NCI-H146 (cell line): ENCODE measurements at places on chromosomes 1 and 21.

- DNase-seq = no peak
Observed at GRCh38 chr1:210801501-210801900, 332.4 kb downstream of the KCNH1 start.

GRCh38 chr21:31394309-31394708 is 50.2 kb upstream of the TIAM1 start:
- no peak for DNase-seq

- no peak for DNase-seq
Observed at GRCh38 chr1:199151634-199152425, 513.0 kb downstream of the PTPRC start.

- DNase-seq = peak; percentile 64
Observed at GRCh38 chr1:245809361-245809760, 654.6 kb downstream of the KIF26B start.

DNA sequence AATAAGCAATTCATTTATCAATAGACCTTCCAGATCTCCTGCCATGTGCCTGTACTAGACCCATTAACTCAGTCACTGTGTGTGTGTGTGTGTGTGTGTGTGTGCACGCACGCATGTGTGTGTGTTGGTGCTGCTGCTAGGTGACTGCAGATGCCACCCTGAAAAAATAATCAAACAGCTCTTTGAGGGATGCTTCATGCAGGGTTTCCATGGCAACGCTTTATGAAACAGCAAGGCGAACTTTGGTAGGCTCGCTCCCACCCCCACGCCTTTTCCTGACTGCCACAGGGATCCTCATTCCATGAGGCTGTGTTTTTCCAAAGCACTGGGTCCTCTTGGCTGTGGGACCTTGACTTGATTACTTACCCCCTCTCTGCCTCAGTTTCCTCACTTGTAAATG is 94.0 kb downstream of the HMGB4 start:
- DNase-seq = no peak

GRCh38 chr1:180622658-180623508 is 8.9 kb upstream of the XPR1 start:
- no peak for DNase-seq

DNA sequence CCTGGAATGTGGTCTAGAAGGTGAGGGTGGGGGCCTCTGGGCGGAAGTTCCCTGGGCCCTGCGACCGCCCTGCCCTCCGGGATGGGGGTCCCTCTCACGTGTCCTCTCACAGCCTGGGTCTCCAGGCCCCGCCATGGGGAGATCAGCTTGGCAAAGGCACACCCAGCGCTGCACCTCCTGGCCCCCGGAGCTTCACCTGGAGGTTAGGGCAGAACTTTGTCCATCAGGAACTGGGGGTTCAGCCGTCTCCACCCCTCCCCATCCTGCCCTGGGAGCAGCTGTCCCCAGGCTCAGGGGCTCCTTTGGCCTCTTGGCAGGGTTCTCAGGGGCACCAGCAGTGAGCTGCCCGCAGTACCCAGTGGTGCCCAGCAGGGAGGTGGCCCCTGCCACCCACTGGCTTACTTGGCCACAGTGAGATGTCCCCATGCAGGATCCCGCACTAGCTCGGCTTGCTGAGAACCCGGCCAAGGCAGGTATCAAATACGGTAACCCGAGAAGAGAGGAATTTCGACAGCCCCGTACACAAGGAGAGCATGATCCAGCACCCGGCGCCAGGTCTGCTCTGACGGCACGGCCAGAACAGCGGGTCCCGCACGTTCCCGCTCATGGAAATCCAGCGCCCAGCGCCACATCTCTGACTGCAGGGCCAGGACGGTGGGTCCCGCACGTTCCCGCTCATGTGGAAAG is 36.7 kb downstream of the RRP1 start:
- DNase-seq = peak; percentile 20

GRCh38 chr1:17061486-17061885 is 7.7 kb upstream of the SDHB start:
- DNase-seq = no peak

- DNase-seq = no peak
Observed at GRCh38 chr1:64790832-64791487, 46.1 kb downstream of the RAVER2 start.
